ENCODE measurements at places on chromosomes 16 and 17. TPM values are rescaled to one million over a fixed set of nuclear protein-coding genes. Genes with fewer than 3 reads are reported as not detected.

DNA sequence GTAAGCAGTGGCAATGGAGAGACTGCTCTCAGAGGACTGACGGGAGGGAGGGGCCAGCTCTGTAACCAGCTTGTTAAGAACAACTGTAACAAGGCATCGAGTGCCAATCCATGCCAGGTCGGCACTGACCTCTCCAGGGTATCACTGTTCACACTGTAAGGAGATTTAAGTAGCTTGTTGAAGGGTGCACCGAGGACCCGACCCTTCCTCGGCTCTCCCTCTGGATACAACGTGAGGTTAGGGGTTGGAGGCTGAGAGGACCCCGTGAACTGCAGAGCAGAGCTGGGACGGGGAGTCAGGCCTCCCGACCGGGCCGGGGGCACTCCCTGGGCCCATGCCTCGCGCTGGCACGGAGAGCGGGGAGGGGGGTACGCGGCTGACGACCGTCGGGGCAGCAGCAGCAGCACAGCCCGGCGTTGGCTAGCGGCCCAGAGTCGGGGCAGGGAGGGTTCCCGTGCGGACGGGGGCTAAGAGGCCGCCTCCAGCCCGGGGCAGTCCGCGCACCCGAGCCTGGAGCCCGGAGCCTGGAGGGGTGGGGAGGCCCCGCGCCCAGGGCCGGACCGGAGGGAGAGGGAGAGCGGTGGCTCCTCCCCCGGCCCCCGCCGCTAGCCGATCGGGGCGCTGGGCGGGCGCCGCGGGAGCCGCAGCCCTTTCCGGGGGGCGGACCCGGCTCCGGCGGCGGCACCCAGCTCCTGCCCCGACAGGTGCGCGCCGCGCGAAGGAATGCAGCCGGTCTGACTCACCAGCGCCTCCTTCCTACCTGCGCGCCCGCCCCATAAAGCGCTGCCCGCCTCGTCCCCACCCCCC is at the start of gene ITGB4:
Gene ITGB4 (plus strand): TSS at position 804 of the 807 bp plus-strand sequence. CDS start 3,245 bp downstream, outside the sequence.
- peak; percentile 25 for DNase-seq

- peak; percentile 79 for DNase-seq
Observed at GRCh38 chr16:84730406-84731106, 30.8 kb downstream of the USP10 start.

GRCh38 chr17:67912656-67913055 is 83.6 kb downstream of the C17orf58 start:
- DNase-seq: no peak

DNA sequence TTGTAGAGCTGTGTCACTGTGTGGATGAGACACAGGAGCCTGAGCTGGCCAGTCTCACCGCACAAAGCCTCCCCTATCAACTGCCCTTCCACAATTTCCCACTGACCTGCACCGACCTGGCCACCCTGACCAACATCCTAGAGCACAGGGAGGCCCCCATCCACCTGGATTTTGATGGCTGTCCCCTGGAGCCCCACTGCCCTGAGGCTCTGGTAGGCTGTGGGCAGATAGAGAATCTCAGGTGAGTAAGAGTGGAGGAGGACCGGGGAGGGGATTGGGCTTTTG is 37.4 kb downstream of the NLRC5 start:
- no peak for DNase-seq

DNA sequence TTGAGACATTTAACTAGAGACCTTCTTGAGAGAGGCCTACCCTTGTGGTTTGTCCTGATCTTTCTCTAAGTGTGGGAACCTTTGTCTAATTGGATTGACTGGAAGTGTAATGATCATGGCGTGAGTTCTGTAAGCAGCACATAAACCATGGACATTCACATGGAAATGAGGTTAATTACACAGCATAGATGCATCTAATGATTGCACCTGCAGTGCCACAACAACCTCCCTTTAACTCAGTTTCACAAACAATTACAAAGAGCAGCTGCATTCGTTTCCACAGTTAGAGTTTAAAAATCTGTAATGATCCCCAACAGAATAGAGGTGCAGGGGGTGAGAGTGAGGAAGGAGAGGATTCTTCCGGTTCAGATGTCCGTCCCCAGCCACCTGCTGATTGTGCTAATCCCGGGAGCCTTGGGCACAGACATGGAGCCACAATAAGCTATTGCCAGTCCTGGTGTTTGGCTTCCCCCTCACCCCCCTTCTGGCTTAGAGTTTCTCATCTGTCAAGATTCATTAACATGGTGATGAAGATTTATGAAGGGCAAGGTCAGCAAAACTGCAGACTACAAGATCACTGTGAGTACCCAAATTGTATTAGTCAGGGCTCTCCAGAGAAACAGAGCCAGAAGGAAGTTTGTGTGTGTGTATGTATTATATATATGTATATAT is 659.2 kb upstream of the SOX9 start:
- DNase-seq: no peak

GRCh38 chr16:53743149-53743566 is 39.2 kb downstream of the FTO start:
- DNase-seq: no peak

- DNase-seq: no peak
Observed at GRCh38 chr16:10539236-10539635, 41.2 kb downstream of the EMP2 start.

DNA sequence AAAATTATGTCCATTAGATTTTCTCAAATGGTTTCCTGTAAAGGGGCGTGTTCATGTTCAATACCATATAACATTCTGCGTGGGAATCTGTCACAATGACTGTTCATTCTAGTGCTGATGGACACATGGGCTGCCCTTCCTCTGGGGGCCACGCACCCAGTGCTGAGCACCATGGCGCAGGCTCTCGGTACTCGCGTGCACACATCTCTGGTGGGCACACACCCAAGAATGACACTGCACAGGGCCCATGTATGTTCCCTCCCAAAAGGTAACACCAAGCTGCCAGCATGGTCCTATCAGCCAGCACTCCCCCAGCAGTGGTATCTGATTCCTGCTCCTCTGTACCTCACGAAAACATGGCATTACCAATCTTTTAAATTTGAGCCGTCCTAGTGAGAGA is 13.7 kb downstream of the B9D1 start:
- peak; percentile 27 for DNase-seq

DNA sequence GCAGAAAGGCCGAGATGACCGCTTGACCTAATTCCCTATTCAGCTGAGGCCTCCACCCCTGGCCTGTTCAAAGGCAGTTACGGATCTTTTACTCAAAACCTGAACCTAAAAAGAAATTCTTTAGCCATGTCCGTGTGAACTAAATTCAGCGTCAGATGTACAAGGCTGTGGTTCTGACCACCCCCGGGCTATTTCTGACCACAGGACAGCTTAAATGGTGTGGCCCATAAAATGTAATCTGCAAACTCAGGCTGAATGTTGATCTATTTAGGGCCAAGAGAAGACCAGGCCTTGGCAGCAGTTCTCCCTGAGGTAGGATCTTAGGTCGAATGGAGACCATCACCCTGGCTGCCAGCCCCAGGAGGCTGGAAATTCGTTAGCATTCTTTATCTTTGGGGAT is 485.5 kb downstream of the WWOX start:
- DNase-seq: no peak

DNA sequence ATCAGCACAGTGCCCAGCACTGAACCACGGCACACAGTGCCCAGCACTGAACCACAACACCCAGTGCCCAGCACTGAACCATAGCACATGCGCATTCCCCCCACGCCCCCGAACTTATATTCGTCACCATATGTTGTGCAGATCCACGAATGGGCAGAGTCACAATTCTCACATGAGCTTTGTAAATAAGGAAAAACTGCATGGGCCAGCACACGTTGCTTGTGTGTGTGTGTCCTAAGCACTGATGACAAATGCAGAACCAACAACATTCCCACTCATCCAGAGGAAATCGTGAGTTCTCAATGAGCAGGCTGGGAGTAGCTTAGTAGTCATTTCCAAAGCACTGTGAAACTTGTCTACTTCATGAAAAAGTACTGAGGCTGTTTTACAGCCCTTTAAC is 70.0 kb downstream of the ADCY9 start:
- DNase-seq: no peak

GRCh38 chr17:48307814-48308411 is 122.1 kb downstream of the SKAP1 start:
- DNase-seq: peak; percentile 33

- peak; percentile 20 for DNase-seq
Observed at GRCh38 chr17:30376621-30377452, 1.9 kb upstream of the CPD start.

DNA sequence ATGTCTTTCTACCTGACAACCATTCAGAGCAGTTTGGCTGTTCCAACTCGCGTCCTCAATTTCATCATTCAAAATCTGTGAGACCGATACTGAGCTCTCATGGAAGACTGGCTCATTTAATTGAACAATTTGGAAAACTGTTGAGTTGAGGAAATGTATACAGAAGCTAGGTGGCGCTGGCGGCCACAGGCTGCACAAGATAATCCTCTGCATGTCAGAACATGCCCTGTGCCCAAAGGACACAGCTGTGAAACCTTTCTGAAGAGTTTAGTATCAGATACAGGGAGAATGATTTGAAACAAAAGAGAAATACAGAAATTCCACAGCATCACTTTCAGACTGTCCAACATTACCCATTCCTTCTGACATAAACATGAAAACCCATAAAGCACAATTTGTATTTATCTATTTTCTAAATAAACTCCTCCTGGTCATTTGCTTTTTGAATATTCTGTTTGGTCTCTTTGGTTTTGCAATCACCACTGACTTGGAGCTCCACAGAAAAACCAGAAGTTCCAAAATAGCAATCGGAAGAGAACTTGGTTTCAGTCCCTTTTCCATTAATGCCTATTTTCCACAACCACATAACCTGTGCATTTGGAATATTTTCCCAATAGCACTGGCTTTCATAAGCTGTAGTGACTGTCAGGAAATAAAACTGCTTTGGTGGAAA is 192.8 kb downstream of the MAP2K6 start:
- DNase-seq: peak; percentile 46

GRCh38 chr16:61233713-61234112 is 802.5 kb downstream of the CDH8 start:
- no peak for DNase-seq

GRCh38 chr17:39144416-39144840 is 7.0 kb downstream of the PLXDC1 start:
- DNase-seq: peak; percentile 92

DNA sequence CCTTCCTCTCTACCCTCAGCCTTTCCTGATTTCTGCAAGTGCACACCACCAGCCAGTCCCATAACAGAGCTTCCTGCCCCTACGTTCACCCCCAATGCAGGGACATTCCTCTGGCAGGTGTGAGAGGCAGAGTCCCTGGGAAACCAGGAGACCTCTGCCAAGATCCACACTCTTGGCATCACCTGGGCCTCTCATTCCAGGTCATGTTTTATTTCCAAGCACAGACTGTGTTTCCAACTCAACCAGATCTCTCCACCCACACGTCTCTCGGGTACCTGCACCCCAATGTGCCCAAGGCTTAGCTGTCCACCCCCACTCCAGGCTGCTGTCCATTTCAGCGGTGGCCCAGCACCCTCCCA is 21.0 kb upstream of the PHB1 start:
- DNase-seq: no peak

GRCh38 chr17:38562215-38562569 is 43.6 kb downstream of the SRCIN1 start:
- no peak for DNase-seq

GRCh38 chr17:62611728-62612127 is 15.7 kb upstream of the MRC2 start:
- DNase-seq: no peak

- no peak for DNase-seq
Observed at GRCh38 chr17:33124871-33125551, 133.4 kb downstream of the SPACA3 start.

- no peak for DNase-seq
Observed at GRCh38 chr17:74875155-74875976, 2.6 kb upstream of the FDXR start.

DNA sequence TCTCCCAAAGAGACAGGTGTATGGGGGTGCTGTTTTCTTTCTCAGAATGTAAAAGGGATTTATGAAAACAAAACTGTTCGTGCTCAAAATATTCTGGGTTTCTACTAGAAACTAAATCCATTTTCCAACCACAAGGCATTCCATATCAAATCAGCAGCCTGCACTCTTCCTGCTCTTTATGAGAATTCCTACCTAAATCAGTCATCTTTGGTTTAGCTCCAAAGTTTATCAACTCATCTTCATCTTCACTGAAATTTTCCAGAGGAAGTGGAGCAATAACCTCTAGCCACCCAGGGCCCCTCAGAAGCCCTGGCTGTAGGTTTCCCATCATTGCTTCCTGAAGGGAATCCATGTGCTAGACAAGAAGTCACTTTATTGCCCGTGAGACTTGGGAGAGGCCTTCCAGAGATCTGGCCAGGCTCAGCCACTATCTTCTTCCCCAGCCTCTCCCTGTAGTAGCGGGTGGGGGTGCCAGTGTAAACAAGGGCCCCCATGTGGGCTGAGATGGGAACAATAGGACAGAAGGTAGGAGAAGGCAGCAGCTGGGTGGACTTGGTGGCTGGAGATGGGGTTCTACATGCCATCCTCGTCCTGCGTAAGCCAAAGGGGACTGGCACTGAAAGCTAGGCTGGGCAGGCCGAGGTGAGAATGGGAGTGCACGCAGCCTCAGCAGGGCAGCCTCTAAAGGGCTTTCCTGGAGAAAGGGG is 22.0 kb upstream of the ALDH3A1 start:
- no peak for DNase-seq

GRCh38 chr17:75553295-75554110 is 28.0 kb downstream of the LLGL2 start:
- no peak for DNase-seq

- DNase-seq: no peak
Observed at GRCh38 chr16:86446279-86446678, 64.0 kb upstream of the FOXF1 start.

- DNase-seq: no peak
Observed at GRCh38 chr16:27359051-27359450, 42.9 kb upstream of the IL21R start.

- no peak for DNase-seq
Observed at GRCh38 chr17:16464303-16465051, 27.5 kb downstream of the LRRC75A start.

- DNase-seq: no peak
Observed at GRCh38 chr17:17793378-17794214, 43.2 kb downstream of the SREBF1 start.

Gene CORO6
- 7.8 TPM for total RNA-seq

Gene C16orf95
- total RNA-seq: 4.2 TPM

Gene CTRB1
- not detected for total RNA-seq

Gene GINS2
- 2.0 TPM for total RNA-seq

Gene ASB16
- 2.3 TPM for total RNA-seq

Gene ZNF205
- 12.9 TPM for total RNA-seq

Gene HAGHL
- 1.0 TPM for total RNA-seq

Gene ADPRM
- total RNA-seq: 32.6 TPM

Gene VAT1L
- total RNA-seq: 3.0 TPM

Gene CLEC18A
- total RNA-seq: 1.1 TPM

Gene FAM20A
- total RNA-seq: 40.3 TPM

Gene ENPP7
- total RNA-seq: not detected

Gene MYOCD
- total RNA-seq: 54.6 TPM

Gene CCL7
- not detected for total RNA-seq
